Activated T-cell treated with anti-CD3 and anti-CD28 coated beads, Interleukin-2, amount 50 U/mL, for 4 hours (primary cell): ENCODE measurements at places on chromosomes 16 and 17. TPM values are rescaled to one million over a fixed set of nuclear protein-coding genes. Genes with fewer than 3 reads are reported as not detected.

GRCh38 chr17:46817151-46817900 is 1.2 kb downstream of the WNT3 start:
- no peak for DNase-seq

SALL1 gene
- not detected for total RNA-seq

JMJD8 gene
- 77.0 TPM for total RNA-seq

DNA sequence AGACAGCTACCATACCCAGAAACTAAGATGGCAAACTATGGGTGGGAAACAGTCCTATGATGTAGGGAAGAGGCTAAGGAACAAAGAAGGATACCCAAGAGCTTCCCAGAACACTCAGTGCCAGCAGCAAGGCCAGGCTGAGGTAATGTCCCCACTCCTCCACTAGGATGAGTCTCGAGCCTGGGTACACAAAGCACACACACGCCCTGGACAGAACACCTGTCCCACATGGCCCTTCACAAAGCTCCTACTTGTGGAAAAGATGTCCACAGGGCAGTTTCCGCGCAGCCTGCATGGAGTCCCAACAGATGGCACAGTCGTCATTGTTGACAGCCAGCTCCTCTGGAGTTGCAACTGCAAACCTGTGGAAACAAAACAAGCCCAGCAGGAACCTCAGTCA is 23.9 kb downstream of the AMFR start:
- no peak for DNase-seq

DNA sequence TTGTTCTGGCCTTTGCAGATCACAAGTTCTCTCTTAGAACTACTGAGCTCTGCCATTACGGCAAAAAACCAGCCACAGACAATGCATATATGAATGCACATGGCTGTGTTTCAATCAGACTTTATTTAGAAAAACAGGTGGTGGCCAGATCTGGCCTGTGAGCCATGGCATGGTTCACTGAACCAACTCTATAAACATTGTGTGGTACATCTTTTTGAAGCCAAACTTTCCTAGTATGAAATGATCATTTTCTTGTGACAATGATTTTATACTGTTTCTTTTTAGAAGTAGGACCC is 65.9 kb upstream of the AMZ2 start:
- no peak for DNase-seq

G6PC1 gene
- total RNA-seq: not detected

DNA sequence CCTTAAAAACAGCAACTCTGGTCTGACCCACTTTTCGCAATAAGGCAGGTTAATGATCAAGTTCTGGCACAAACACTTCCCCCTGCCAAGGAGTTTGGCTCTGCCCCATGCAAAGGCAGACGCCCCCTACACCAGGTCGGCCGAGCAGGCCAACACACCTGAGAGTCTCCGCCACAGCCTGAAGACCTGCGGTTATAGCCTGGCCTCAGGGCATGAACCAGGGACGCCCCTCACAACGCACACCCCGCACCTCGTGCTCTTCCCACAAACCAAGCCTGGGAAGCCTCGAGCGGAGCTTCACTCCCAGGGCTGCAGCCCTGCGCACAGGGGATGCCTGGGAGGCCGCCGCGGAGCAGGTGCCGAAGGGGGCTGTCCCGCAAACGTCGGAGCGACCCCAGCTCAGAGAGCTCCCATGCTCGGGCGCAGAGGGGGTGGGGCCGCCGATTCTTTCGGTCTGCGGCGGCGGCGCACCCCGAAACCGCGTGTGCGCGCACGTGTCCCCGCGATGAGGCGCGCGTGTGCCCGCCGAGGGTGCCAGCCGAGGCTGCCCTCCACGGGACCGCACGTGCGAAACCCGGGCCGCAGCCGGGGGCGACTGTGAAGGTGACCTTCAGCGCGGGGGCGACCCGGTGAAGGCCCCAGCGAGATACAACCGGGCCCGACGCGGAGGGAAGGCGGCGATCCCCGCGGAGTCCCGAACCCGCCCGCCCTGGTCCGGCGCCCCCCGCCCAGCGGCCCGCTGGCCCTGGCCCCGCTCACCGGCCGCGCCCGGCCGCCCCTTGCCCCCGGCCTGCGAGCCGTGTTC is 559 bp downstream of the CLUH start:
- peak; percentile 32 for DNase-seq

KRTAP16-1 gene
- total RNA-seq: not detected

DNA sequence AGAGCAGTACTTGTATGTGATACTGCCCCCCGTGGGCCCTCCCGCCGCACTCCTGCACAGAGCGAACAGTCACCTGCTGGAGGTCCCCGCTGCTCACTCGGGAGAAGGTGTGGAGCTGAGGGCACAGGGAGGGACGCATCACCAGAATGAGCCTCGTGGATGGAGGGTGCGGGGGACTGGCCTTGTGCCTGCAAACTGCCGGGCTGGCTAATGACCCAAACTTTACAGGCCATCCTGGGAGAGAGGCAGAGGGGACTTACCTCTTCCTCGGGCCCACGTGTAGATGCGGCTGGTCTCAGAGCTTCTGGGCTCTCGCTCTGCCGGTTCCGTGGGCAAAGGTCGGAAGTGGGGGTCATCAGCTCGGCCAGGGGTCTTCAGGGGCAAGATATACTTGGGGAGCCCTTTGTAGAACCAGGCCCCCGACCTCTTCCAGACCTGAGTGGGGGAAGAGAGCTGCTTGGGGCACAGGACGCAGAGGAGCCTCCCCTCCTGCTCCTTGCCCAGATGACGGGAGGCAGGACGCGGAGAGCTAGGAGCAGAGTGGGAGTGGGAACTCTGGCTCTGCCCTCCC is 65.5 kb upstream of the DOC2B start:
- no peak for DNase-seq

SPATA32 gene
- total RNA-seq: 0.63 TPM
